ENCODE measurements at places on chromosomes 4 and X.

DNA sequence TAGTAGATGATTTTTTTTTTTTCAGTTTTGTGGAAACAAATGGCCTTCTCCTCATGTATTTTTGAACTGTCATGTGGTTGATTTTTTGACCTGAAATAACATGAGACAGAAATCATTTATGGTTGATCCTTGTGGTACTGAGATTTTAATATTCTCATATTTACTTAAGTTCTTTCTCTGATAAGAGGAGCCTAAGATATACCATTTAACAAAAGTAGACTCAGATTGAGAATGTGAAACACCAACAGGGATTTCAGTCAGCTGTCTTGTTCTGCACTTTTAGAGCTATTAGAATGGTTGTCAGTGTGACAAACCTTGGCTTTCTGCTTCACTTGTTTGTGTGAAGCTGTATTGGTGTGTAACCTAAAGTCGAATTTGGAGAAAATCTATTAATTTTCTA lies 575.7 kb downstream of the SPOCK3 start:
- no peak for DNase-seq

GRCh38 chrX:135421932-135422809 lies at the start of gene SMIM10L2A:
Gene SMIM10L2A (plus strand): TSS chrX:135421944. CDS start chrX:135422132, 188 bp downstream.
- DNase-seq, result no peak

GRCh38 chr4:38902695-38903094 lies 35.1 kb downstream of the FAM114A1 start:
- peak; percentile 39 for DNase-seq

- no peak for DNase-seq
Observed at GRCh38 chr4:73730292-73730691, 10.1 kb upstream of the CXCL8 start.

Measured in RCC 7860 (cell line).